ENCODE measurements at places on chromosomes 4 and X.
A peak's percentile ranks its signal among the peaks of the same experiment; 100 is the strongest.

- DNase-seq, result no peak
Observed at GRCh38 chr4:51858605-51859202, 15.8 kb downstream of the DCUN1D4 start.

- no peak for DNase-seq
Observed at GRCh38 chrX:13923845-13924244, 105.8 kb downstream of the GEMIN8 start.

DNA sequence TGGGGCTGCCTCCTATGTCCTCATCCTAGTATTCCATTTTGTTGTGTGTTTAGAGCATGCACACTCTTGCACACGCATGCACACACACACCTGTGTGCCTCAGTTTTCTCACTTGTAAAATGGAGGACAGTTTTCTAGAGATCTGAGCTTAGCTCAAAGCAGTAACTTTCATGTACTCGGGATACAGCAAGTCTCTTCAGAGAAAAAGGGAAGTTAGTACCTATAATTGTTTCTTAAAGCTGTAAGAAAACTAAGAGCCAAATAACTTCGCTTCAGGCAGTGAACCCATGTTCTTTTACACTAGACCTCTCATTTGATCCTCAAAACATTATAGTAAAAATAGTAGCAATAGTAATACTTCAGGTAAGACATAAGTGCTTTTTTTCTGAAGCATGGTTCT is 49.6 kb downstream of the KIT start:
- DNase-seq, result no peak

GRCh38 chrX:72568406-72569092 is 4.1 kb downstream of the HDAC8 start:
- DNase-seq, result no peak

DNA sequence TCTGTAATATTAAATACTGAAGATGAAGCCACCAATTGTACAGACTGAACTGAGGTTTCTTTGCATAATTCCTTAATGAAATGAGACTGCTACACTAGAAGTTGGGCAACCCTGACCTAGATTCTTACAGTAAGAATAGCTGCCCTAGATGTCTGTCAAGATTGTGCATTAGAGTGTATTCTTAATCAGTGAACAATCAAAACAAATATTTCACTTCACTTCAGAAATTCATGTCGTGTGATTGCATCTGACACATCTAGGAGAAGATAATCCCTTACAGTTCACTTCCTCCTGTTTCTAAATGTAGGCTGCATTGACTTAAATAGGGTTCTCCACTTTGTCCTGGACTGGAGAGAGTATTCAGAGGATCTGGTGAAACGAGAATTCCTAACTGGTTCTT is 283.1 kb downstream of the HNRNPD start:
- no peak for DNase-seq

DNA sequence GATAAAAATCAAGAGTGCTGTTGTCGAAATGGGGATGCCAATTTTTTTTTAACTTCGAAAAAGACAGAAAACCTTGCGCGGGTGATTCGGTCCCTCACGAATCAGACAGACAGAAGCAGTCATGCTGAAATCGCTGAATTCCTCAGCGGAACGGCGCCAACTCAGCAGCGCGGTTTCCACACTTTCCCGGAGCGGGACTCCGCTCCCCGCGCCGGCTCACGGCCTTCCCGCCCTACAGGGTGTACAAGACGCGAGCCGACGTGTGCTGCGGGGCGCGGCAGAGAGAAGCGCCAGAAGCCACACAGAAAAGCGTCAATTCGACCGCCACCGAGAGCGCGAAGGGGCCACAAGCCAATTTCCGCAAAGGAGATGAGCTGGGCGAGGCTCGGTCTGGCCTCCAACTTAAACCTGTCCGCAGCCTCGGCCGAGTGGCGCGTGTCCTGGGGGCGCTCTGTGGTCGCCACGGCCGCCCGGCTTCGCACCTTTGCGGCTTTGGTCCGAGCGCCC is 1.3 kb downstream of the NEXMIF start:
- no peak for DNase-seq

DNA sequence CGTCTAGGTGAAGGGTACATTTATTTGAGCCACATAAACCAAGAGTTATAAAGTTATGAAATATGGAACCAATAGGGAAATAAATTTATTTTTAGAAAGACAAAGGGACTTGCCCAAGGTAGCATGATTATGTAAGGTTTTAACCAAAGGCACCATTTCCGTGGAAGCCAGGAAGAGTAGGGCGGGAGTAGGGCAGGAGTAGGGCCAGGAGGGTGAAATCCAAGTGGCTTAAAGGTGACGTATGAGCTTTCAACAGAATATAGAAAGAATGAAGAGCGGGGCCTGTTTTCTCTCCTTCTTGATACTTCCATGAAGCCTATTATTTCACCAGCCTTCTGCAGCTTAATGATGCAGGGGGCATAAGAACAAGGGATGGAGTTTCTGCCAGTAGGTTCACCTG is 91.7 kb upstream of the PNPLA4 start:
- no peak for DNase-seq

DNA sequence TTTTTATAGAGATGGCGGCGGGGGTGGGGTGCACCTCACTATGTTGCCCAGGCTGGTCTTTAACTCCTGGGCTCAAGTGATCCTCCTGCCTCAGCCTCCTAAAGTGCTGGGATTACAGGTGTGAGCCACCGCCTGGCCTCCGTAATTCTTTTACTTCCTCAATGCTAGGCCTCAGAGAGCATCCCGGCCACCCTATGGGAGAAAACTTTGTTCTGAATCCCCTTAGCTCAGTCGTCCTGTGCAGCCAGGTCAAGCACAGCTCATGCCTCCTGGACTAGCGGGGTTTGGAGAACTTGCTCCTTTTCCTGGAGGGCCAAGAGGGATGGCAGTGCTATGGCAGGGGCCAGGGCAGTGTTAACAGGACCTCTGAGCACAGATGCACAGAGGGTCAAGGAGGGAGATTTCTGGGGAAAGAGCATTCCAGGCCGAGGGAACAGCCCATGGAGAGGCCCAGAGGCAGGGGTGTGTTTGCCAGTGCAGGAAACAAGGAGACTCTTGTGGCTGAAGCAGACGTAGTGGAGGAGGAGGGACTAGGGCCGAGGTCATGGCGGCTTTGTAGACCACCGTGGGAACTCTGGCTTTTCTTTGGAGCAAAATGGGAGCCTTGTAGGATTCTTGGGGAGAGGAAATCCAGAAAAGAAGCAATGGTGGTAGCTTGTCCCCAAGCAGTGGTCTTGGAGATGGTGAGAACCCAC is 9.8 kb upstream of the TNIP2 start:
- no peak for DNase-seq

DNA sequence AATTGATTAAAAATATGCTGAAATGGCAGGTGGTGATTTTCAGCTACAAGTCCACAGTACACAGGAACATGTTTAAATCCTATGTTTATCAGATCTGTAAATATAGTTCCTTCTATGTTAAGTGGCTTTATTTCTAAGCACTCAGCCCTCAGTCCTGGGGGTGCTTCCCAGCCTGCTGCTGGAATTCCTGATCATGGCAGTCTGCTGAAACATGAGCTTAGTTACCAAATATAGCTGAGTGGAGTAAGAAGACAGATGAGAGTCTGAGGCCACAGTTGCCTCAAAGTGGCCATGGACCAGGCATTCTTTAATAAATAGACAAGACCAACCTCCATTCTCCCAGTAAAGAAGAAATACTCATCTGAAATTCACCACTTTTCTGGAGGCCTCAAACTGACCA is 17.1 kb upstream of the DDX60 start:
- DNase-seq, result no peak

- DNase-seq, result peak; percentile 86
Observed at GRCh38 chr4:151015459-151016347, 619 bp upstream of the LRBA start.

- no peak for DNase-seq
Observed at GRCh38 chr4:189050643-189051042, 890.0 kb upstream of the FRG1 start.

GRCh38 chrX:75155447-75155826 is 646 bp downstream of the ABCB7 start:
- DNase-seq, result no peak

DNA sequence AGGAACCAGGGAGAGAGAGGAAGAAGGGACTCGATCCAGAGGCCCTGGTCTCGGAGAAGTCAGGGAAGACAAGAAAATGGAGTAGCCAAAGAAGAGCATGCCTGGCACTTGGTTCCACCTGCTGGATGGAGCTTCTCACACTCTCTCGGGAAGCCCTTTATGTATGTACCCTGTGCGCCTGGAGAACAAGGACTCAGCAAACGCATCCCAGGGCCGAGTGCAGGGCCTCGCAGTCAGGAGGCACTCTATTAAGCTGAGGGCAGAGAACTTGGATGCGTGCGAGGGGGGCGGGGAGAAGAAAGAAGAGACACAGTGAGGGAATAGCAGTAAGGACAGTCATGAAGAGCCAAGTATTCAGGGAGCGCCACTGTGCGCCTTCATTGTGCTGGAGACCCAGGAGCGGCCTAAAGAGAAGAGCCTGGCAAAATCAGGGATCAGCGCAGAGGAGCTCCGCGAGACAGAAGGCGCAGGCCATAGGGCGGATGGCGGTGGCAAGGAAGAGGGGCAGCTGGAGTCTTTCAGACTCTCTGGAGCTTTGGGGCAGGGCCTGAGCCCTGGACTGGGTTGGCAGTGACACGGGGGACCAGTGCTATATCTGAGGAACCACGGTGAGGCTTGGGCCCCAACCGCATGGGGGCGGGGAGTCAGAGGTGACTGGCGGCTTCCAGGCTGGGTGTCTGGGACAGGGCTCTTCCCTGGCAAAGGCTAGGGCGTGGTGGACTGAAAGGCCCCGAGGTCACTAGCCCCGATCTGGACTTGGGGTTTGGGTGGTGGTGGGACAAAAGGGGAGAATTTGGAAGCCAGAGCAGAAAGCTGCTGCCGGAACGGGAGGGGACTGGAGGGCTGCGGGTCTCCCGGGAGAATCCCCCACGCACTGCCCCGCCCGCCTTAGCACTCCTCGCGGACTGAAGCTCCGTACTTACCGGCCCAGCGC is 1.9 kb upstream of the SEPTIN6 start:
- no peak for DNase-seq

DNA sequence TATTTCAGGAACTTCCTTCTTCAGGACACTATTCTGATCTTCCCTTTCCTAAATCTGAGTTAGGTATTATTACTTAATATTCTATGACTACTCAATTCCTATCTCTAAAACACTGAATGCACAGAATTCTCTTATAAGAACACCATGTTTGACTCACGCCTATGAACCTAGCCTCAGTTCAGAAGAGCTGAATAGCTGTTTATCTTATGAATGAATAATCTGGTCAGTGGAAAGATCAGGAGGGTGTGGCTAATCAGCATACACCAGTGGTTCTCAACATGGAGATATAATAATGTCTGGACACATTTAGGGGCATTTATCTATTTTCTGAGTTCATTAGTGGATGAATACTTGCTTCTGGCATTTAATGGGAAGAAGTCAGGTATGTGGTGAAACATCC is 24.2 kb downstream of the EPHA5 start:
- DNase-seq, result no peak

DNA sequence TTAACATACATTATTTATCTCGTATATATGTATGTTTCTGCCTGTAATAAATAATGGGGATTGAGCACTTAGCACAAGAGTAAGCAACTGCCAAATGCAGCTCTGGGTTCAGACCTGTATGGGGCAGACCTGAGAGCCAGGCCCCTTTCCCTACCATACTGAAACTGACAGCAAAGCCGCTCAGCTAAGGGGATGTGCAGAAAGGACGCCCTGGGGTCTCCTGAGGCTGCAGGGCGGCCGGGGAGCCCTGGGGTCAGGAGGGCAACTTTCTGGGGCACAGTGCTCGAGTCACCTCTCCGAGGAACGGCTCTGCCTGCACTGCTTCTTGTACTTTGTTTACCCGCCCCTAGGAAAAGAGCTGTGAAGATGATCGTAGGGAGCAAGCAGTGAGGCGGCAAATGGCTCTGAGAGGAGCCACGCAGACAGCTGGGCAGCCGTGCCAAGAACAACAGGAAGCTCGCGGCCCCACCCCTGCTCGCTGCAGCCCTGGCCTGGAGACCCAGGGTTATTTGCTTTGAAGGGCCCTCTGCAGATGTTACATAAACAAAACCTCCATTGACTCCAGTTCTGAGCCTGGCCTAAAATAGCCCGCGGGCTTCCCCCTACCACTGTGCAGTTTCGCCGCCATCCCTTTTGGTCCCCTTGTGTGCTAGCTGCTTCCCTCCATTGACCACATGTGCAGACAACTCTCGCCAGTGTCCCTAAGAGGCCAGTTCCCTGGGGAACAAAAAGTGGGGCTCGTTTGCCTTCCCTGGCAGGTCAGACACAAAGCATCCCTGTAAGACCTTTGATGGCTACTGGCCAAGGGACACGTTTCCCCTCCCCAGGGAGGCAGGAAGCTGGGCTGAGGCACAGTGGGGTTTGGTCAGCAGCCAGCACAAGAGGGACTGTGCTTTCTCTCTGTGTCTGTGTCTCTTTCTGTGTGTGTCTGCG is 111.3 kb upstream of the LNX1 start:
- DNase-seq, result no peak

DNA sequence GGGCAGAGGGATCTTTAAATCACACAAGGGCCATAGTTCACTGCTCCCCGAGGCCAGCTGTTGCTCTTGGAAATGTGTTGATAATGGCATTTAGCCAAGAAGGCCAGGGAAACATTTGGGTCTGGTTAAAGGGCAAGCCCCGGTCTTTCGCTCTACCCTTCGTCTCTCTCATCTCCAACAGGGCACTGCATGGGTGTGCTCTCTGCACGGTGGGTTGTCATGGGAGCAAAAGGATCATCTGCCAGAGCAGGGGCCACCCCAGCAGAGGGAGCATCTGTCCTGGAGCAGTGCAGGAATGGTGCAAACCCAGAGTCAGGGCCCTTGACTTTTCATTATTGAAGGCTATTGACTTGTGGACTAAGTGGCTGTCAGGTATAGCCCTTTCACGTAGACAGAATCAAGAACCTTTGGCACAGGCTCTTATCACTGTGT is 22.7 kb upstream of the PGRMC2 start:
- DNase-seq, result no peak

GRCh38 chrX:154805696-154806091 is 409 bp upstream of the MPP1 start:
- DNase-seq, result no peak

- no peak for DNase-seq
Observed at GRCh38 chr4:82939414-82939813, 38.9 kb downstream of the THAP9 start.

GRCh38 chrX:151828439-151829080 is 84.1 kb upstream of the MAGEA4 start:
- DNase-seq, result no peak

GRCh38 chrX:24777660-24778059 is 83.9 kb downstream of the POLA1 start:
- no peak for DNase-seq

GRCh38 chrX:10502961-10503360 is 117.4 kb downstream of the MID1 start:
- DNase-seq, result no peak

DNA sequence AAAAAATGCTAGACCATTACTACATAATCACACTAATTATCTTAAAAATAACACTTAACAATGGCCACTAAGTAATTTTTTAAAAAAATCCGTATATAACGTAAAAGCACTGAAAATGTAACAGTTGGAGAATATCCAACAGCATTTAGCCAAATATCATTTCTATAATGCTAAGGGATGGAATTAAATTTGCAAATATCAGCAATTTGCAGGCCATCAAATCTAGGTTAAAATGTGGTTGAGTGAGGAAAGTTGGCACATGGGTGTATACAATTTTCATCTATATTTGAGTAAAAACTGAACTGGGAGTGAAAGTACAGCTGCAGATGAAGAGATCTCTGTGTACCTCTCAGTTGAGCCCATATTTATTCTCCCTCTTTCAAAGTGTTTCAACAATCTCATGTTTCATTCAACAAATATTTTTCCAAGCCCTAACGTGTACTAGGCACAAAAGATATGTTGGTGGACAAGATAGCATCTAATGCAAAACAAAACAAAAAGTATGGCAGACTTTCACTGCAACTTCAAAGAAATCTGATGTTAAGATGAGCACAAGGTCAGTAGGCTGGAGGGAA is 63.0 kb downstream of the MBNL3 start:
- DNase-seq, result no peak
